Activated naive CD8-positive, alpha-beta T cell treated with anti-CD3 and anti-CD28 coated beads for 36 hours (primary cell): ENCODE measurements at places on chromosomes 3 and 15.

GRCh38 chr15:49622561-49622960 is 1.7 kb downstream of the DTWD1 start:
- no peak for DNase-seq

DNA sequence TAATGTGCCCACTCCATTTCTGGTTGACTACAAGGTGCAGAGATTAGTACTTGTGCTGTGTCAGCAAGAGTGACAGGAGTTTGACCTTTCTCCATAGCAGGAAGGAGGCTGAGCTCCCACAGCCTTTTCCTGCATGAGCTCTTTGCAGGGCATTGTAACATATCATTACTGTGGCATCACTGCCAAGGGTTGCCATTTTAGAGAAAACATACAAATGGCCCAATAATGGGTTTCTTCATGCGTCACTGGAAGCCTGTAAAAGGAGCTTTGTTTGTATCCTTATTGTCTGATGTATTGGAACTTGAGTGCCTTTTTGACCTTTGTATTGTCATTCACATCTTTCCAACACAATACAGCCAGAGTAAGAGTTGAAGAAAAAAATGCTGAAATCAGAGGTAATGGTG is 323.0 kb upstream of the CDIN1 start:
- DNase-seq: no peak

- no peak for DNase-seq
These were observed 106.0 kb upstream of the TRIM42 start for GRCh38 chr3:140571836-140572235.

GRCh38 chr15:70491201-70491621 is 272.1 kb downstream of the UACA start:
- DNase-seq: no peak

DNA sequence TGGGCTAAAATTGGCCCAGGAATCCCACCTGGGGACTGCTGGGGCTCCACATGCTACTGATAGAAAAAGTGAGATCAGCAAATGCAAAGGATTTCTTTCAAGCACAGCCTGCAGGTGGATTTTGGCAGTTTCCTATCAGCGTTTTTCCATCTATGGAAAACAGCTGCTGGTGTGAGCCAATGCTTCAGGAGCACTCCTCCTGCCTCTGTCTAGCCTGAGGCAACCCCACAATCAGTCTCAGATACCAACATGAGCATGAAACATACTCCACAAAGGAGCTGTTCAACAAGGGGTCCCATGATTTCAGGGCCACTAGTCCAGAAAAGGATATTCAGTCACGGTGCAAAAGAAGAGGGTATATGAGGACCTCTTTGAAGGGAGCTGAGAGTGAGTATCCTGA is 311.5 kb upstream of the THBS1 start:
- DNase-seq: no peak

DNA sequence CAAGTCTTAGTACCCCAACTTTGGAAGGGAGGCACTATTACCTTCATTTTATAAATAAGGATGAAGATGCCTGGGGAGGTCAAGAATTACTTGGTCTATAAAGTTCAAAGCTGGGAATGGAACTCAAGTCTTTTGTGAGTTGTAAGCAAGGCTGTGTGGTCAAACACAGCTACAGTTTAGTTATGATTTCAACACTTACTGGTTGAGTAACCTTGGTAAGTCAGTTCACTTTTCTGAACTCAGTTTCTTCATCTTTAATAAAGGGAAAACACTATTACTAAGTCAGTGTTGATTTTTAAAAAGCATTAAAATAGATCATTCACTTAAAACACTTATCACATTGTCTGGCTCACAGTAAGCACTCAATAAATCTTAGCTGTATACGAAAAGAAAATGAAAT is 200.4 kb upstream of the ADAMTS9 start:
- DNase-seq: no peak

- DNase-seq: no peak
These were observed 713.3 kb upstream of the CBLB start for GRCh38 chr3:106582151-106582550.

DNA sequence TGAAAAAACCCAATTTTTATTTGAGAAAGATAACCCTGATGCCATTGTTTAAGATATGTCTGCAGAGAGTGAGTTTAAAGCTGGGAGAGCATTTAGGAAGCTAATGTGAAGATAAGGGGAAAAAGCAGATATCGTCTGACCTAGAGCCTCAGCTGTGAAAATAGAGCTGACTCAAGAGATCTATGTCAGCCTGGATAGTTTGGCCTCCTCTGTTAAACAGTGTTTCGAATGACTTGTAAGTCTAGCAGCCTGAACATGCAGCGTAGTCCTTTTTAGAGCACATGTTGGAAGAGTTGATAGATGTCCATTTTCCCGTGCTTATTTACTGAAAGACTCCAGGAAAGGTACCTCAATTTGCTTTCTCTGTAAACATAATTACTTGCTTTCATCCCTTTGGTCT is 48.1 kb downstream of the ALCAM start:
- no peak for DNase-seq

GRCh38 chr15:66912001-66912400 is 153.4 kb upstream of the SMAD3 start:
- DNase-seq: peak; percentile 6

DNA sequence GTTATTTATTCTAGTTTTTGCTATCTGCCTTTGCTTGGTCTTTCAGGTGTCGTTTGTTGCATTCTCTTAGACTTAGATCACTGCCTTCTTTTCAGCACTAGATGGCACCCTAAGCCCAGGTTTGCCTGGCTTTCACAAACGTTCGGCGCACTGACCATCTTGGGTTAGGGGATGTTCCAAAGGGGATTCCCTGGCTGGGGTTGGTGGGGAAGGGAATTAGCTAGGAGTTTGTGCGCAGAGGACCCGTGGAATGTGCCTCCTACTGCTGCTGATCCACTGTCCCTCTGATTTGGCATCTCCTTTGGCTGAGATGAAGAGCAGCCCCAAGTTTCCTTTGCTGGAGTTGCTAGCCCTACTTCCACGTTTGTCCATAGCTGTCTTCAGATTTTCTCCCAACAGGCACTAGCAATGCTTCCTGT is 33.9 kb downstream of the PFN2 start:
- peak; percentile 8 for DNase-seq

- no peak for DNase-seq
These were observed 321.2 kb downstream of the RBMS3 start for GRCh38 chr3:29601861-29602585.
